Nephron progenitor cell (in vitro differentiated cells): ENCODE measurements at places on chromosomes 2 and 18.

GRCh38 chr2:181300600-181301291 lies 156.4 kb upstream of the ITGA4 start:
- DNase-seq, result no peak

DNA sequence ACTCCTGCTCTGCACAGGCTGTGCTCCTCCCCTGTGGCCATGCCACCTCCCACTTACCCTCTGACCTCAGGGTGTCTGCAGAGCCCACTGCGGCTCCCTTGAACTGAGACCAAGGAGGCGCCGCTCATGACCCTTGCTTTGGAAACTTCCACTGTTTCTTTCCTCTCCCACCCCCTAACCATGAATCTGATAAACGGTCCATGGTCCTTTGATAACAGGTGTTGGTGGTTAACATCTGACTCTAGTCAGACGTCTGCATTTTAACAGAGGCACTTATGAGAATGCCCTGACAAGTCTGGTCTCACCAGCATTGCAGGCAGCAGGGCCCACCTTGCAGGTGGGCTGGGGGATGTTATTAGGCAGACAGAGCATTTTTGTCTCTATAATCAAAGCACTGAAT lies 113.6 kb upstream of the APCDD1 start:
- DNase-seq, result no peak

GRCh38 chr2:235170536-235171521 lies 219.0 kb downstream of the SH3BP4 start:
- DNase-seq, result peak; percentile 13

- no peak for DNase-seq
Measured at GRCh38 chr18:60259052-60259681, 113.4 kb downstream of the MC4R start.

GRCh38 chr2:73746015-73746876 lies 9.1 kb upstream of the TPRKB start:
- no peak for DNase-seq

- no peak for DNase-seq
Measured at GRCh38 chr2:12045864-12046291, 299.4 kb downstream of the LPIN1 start.

DNA sequence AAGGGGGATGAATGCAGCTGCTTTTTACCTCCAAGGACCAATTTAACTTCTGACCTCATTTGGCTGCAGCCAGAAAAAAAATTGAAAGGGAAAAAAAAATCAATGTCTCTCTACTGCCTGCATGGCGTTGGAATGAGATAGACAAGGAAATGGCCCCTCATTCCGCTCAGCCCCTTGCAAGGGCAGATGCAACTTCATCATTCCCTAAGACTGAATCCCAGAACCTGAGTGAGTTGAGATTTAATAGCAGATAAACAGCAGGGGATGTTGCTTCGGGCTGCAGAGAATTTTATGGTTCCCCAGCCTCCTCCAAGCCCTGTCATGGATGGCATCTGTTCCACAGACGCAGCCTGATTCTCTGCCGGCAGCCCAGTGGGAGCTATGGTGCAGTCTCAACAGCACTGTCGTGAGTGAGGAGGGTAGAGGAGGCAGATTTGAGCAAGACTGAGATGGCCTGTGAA lies 49.0 kb downstream of the CAPN13 start:
- DNase-seq, result no peak

GRCh38 chr2:10075571-10076209 lies 4.5 kb downstream of the CYS1 start:
- no peak for DNase-seq

- DNase-seq, result no peak
Measured at GRCh38 chr2:199988151-199988550, 32.8 kb downstream of the MAIP1 start.

GRCh38 chr18:33076601-33077000 lies 303.8 kb upstream of the KLHL14 start:
- DNase-seq, result no peak

DNA sequence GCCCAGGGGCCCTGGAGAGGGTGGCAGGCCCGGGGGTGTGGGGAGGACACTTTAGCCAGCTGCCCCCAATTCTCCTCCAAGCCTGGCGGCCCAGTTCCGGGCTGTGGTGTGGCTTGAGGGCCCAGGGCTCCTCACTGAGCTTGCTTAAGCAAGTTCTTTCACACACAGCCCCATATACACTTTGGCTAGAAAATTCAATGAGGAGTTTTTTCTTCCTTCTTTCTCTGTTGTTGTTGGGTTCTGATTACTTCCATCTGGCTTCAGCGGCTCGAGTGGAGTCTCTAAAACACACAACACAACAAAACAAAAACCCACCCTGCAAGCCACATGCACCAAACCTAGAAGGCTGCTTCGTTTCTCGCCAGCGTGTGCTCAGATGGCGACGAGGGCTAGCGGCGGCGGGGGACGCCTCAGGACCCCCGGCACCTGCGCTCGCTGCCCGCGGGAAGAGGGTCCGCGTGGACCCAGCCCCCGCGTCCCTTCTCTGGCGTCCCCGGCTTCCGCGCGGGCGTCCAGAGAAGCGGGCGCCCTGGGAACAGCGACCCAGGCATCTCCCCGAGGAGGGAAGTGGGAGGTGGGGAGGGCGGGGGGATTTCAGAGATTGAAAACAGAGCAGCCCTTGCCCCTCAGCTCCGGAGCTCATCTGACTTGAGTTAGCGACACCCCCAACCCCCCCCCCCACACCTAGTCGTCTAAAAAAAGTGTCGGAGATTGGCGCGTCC lies 577 bp upstream of the GLI2 start:
- DNase-seq, result peak; percentile 50

GRCh38 chr18:62165583-62165982 lies 21.3 kb downstream of the PIGN start:
- DNase-seq, result no peak

DNA sequence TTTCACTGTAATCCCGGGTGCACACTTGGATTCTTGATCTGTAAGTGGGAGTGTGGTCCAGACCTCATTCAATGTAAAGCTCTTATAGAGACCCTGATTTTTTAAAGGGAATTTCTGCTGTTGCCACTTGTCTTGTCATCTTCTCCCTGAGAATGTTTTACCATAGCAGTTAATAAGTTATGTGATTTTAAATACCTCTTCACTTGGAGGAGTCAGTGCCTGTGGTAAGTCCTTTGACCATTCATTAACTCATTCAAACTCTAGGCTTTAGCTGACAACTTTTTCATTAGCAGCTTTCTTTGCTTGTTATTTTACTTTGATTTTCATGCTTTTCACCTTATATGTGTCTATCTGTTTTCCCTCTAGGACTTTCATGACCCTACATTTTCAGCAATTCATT lies 51.3 kb downstream of the FMNL2 start:
- no peak for DNase-seq

DNA sequence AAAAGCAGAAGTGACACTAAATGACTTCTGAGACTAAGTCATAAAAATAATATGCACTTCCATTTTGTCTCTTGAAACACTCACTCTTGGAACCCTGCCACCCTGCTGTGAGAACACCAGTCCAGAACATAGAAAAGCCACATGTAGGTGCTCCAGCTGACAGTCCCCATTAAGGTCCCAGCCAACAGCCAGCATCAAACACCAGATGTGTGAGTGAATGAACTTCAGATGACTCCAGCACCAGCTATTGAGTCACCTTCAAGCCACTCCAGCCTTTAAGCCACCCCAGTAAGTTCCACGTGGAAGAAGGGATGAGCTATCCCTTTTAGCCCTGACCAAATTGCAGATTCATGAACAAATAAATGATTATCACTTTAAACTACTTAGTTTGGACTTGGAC lies 31.5 kb upstream of the LGALSL start:
- DNase-seq, result no peak

GRCh38 chr18:68665628-68666027 lies 49.3 kb downstream of the TMX3 start:
- DNase-seq, result no peak

- DNase-seq, result peak; percentile 66
Measured at GRCh38 chr18:46756559-46757201, at the start of gene ST8SIA5. TSS of gene ST8SIA5 (minus strand) at chr18:46757053. CDS start at chr18:46756508, 545 bp downstream.

- no peak for DNase-seq
Measured at GRCh38 chr2:40225670-40226210, 226.2 kb downstream of the SLC8A1 start.

DNA sequence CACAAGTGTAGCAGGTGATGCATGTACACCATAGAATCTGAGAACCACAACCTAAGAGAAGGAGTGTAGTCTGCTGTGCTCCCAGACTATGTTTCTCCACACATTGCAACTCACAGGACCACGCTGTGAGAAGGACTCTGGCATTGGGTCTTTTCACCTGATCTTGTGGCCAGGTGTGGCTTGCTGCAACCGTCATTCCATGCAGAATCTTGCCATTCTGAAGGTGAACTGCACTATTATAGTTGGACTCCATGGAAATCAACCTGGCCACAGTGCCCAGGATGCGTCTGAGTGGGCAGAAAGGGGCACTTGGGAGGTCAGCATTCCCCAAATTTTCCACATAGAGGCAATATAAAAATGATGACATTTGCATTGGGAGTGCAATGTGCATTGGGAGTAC lies 122.2 kb downstream of the CAPN13 start:
- no peak for DNase-seq

DNA sequence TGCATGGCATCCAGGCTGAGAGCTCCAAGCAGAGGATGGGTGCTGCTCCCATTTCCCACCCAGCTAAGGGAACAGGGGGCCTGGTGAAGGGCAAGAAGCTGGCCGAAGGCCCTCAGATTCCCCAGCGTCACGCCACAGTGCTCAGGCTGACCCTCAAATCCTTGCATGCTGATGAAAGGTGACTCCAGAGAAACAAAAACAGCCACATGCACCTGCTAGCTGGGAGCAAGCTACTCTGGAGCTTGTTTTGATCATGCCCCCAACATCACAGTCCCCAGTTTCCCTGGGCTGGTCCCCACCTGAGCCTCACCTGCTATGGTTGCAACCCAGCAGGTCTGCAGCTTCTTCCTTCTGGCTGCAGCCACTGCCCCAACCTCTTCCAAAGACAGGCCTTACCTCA lies 13.3 kb downstream of the RAB11FIP5 start:
- no peak for DNase-seq

DNA sequence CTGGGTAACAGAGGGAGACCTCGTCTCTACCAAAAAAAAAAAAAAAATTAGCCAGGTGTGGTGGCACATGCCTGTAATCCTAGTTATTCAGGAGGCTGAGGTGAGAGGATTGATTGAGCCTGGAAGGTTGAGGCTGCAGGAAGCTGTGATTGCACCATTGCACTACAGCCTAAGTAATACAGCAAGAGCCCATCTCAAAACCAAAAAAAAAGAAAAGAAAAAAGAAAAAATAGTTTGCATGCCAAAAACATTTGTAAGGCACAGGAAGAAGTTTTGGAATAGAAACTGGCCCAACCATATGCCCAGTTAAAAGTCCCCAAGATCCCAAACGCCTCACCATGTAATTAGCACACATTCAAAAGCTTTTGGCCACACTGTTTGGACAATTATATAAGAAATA lies 13.4 kb upstream of the ACOXL start:
- no peak for DNase-seq

DNA sequence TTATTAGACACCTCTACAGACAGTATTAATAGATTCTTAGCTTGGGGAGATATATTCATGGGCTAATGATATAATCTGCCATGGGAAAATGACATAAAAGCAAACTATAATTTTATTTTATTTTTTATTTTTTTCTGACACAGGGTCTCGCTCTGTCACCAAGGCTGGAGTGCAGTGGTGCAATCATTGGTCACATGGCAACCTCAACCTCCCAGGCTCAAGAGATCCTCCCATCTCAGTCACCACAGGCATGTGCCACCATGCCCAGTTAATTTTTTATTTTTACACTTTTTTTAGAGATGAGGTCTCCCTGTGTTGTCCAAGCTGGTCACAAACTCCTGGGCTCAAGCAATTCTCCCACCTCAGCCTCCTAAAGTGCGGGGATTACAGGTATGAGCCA lies 39.3 kb downstream of the RTN4 start:
- no peak for DNase-seq

DNA sequence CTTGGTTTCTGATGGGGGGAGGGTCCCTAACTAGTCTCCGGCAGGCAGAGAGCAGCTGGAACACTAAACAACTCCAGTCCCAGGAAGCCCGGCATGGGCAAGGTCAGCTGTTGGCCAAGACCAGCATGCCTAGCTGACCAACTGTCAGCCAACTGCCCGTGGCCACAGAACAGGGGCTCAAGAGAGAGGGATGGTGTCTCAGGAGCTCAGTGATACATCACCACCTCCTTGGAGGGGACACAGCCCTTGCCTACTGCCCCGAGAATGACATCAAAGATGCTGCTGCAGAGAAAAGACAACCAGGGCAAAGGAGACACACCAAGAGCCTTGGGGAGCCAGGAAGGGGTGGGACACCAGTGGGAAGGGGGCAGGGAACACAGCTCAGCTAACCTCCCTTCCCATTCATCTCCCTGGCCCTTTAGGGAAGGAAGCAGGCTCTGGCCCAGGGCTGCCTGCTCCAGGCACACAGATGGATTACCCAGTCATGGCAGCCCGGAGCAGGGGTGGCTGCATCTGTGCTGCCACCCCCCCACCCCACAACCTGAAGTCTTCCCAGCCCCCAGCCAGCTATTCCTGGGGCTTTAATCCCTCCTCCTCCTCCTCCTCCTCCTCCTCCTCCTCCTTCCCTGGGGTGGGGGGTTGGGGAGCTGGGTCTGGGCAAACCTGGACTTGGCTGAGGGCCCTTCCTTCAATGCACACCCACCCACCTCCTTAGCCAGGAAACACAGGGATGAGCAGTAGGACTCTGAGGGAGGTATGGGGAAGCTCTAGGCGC lies 1.9 kb downstream of the BIN1 start:
- DNase-seq, result no peak

DNA sequence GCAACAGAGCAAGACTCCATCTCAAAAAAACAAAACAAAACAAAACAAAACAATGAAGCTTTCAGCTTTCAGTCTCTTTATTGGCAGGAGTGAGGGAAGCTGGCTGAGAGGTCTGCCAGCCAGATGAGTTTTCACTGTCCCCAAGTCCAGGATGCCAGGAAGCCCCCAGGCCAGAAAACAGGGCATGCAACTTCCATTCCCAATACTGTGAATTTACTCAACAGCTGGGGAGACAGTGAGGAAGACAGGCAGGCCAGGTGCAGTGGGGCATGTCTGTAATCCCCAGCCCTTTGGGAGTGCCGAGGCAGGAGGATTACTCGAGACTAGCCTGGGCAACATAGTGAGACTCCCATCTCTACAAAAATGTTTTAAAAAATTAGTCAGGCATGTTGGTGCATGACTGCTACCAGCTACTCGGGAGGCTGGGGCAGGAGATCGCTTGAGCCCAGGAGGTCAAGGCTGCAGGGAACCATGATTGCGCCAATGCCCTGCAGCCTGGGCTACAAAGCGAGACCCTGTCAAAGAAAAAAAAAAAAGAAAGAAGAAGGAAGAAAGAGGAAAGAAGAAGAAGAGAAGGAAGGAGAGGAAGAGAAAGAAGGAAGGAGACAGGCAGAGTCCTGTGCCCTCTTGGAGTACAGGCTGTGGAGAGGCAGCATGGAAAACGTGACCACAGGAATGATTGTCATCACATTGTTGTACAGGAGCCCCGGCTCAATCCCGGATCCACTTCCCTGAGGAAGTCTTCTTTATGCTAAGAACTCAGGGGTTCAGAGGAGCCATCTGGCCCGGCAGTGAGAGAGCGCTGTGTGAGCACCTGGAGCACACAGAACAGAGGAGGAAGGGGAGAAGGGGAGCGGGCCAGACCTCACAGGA lies 29.2 kb upstream of the POMC start:
- no peak for DNase-seq

- DNase-seq, result no peak
Measured at GRCh38 chr2:28610583-28611201, 114.8 kb downstream of the PLB1 start.

- DNase-seq, result no peak
Measured at GRCh38 chr2:179021258-179021657, 28.7 kb downstream of the CCDC141 start.

- DNase-seq, result no peak
Measured at GRCh38 chr2:197875763-197876162, 71.4 kb downstream of the PLCL1 start.

- DNase-seq, result no peak
Measured at GRCh38 chr18:24630346-24630880, 170.0 kb downstream of the HRH4 start.

GRCh38 chr2:26970244-26970927 lies at the start of gene MAPRE3:
TSS of gene MAPRE3 (plus strand) at chr2:26970637. CDS start at chr2:27022219, 51,582 bp downstream.
- peak; percentile 97 for DNase-seq
